ENCODE measurements at places on chromosomes 11 and 22. TPM values are rescaled to one million over a fixed set of nuclear protein-coding genes. Genes with fewer than 3 reads are reported as not detected.

Gene GRIA4
- not detected for total RNA-seq

Gene C22orf31
- not detected for total RNA-seq

Gene ZC3H12C
- 18.7 TPM for total RNA-seq

Gene ELF5
- total RNA-seq, result not detected

Gene LMF2
- total RNA-seq, result 71.6 TPM

Gene CD3E
- total RNA-seq, result not detected

Gene HTR3A
- not detected for total RNA-seq

Gene CASP5
- not detected for total RNA-seq

Gene RIMBP3C
- total RNA-seq, result 0.59 TPM

Gene CHRM1
- not detected for total RNA-seq

Gene DERL3
- 0.83 TPM for total RNA-seq

Gene HBG2
- total RNA-seq, result not detected

Gene TENM4
- total RNA-seq, result 57.3 TPM

Gene MPPED2
- not detected for total RNA-seq

Gene SYT13
- not detected for total RNA-seq

Gene F2
- total RNA-seq, result not detected

Gene OR4A16
- not detected for total RNA-seq

Gene WNT11
- 0.37 TPM for total RNA-seq

Gene KRTAP5-5
- total RNA-seq, result not detected

Gene SAA4
- not detected for total RNA-seq

Gene ADM2
- 6.5 TPM for total RNA-seq

Gene ACTN3
- 0.09 TPM for total RNA-seq

Gene OSBP2
- total RNA-seq, result 1.7 TPM

Gene A4GALT
- total RNA-seq, result 2.2 TPM

Gene ANO1
- not detected for total RNA-seq

Gene PHF21B
- not detected for total RNA-seq

Gene MS4A4A
- total RNA-seq, result not detected

Gene RNF214
- 9.8 TPM for total RNA-seq

Gene CDK2AP2
- total RNA-seq, result 25.8 TPM

Gene SCARF2
- 72.7 TPM for total RNA-seq

Gene ANO3
- total RNA-seq, result 0.23 TPM

Gene TIMP3
- total RNA-seq, result 876 TPM

Gene CSNK1E
- 93.2 TPM for total RNA-seq

Gene MYO18B
- total RNA-seq, result 3.6 TPM

Gene SUSD2
- 0.28 TPM for total RNA-seq

Gene CLNS1A
- 204 TPM for total RNA-seq

Gene TRIM29
- total RNA-seq, result 0.51 TPM

Gene C22orf15
- 3.3 TPM for total RNA-seq
